ENCODE measurements at places on chromosomes 7 and 10.

GRCh38 chr10:71187197-71187596, 25.2 kb upstream of the UNC5B start:
- no peak for DNase-seq

- DNase-seq: no peak
Measured at GRCh38 chr7:33781796-33782195, 123.5 kb upstream of the BMPER start.

GRCh38 chr10:93954726-93955363, 38.9 kb upstream of the PLCE1 start:
- DNase-seq: no peak

DNA sequence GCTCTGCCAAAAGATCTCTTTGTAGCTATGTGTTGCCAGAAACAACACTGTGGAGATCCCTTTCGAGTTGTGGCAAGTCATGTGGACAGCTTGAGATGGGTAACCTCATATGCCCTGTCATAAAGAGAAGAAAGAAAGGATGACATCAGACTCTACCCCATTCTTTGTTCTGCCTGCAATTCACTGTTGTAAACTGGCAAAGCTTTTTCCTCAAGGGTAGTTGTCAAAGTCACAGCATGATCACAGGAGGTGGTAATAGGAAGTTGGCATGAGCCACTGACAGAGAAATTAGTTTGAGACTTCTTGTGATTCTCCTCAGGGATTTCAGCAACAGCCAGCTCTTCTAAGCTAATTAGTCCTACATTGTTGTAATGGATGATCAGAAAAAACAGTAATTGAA, 19.4 kb upstream of the MINDY3 start:
- no peak for DNase-seq

DNA sequence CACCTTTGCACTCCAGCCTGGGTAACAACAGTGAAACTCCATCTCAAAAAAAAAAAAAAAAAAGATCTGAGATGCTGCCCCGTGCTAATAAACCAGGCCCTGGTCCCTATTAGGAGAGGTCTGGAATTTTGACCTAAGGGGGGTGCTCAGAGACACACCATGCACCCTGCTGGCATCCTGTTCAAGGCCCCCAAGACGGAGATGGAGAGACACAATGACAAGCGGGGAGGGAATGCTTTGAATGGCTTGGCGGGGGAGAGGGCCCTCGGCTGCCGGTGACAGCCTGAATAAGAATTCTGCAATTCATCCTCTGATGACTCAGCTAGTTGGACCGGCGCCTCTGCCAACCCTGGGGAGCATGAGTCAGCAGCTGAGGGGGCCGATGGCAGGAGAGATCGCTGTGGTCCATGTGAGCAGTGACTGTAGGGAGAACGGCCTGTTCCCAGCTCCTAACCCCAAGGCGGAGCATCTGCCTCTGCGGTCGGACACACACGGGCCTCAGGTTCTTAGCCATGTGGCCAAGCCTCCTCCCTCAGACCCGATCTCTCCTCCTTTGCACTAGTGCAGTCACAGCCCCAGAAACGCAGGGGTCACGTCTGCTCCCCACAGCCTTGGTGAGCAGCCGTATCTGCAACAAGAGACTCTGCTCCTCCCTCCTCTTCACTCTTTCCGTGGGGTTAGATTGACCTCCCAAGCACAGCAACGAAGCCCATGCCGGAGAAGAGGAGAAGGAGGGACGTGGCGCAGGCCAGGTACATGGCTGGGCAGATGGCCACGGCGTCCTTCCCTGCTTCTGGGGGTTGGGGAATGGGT, 14.9 kb downstream of the TRIM56 start:
- peak; percentile 75 for DNase-seq

DNA sequence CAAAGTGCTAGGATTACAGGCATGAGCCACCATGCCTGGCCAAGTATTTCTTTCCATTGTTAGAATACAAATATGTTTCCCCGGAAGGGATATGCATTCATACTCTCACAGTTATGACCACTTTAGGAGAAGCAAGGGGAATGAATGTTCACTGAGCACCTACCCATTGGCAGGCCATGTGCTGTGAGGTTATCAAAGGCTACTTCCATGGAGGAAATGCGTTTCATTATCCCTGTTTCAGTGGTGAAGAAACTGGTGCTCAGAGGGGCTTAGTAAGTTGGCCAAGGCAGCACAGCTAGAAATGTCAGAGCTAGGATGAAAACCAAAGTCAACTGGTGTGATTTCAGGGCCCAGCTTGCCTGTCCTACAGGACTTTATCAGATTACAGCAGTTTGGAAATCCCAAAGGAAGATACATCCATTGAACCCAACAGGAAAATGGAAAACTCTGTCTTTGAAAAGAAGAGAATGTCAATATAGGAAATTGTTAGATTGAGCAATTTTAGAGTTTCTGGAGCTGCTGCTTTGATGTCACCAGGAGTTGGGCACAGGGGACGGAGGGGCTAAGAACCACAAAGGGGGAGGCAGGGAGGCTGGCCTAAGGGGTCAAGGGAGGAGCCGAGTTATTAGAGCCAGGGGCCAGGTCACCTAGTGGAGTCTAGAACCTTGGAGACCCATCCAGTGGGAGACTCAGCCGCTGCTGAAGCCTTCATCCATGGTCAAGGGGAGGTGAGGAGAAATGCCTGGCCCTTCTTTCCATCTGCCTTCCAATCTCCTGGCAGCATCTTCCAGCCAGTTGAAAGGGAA, 319.8 kb downstream of the FRMD4A start:
- no peak for DNase-seq

- DNase-seq: no peak
Measured at GRCh38 chr10:88103576-88103975, 240.2 kb downstream of the PTEN start.

DNA sequence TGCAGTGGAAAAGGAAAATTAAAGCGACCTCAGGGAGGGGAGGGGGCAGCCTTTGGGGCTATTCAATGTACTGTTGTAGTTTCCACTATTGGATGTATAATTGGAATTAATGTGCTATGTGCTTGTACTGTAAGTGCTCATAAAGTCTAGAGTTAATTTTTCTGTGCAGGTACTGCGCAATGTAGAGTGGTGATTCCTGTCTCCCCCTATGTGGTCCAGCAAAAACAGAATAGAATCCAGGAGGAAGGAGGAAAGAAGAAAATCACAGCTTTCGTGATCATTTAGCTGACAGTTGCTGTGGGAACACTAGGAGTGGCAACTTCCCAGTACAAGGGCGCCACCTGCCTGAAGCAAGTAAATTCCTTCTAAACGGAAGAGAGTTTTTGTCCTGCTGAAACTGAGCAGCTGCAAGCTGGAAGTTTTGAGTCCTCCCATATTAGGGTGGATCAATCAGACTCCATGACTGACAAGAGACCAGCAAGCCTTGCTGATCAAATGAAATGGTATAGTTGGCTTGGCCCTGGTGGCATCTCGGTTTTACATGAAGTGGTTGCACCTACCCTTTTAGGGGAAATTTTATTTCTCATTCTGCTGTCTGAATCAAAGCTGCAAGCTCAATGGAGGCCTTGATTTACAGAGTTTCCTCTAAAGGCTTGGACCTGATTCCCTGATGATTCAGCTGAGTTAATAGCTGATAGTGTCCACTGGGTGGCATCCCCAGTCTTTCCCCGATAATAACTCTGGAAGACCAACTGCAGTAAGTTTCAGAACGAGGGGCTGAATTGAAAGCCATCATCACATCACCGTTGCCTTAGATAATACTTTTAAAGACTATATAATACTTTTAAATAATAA, 299.8 kb downstream of the HGF start:
- no peak for DNase-seq

- no peak for DNase-seq
Measured at GRCh38 chr10:119784340-119785067, 58.7 kb downstream of the INPP5F start.

DNA sequence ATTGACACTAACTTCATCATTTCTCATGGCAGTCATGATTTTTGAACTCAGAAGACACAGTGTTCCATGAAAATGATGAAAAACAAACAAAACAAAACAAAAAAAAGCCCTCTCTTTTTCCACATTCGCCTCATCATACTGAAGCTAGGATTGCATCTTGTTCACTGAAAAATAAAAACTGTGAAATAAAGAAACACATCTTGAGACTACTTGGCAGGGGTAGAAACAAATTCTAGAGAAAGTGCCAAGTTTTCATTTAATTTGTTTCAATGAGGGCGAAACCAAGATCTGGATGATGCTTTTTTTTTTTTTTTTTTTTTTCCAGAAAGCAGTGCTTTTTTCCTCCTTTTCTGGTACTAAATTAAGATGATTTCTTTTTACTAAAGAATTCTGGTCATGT, 350.4 kb upstream of the ETV1 start:
- DNase-seq: no peak

GRCh38 chr7:71735961-71736556, 604.1 kb downstream of the GALNT17 start:
- DNase-seq: peak; percentile 80

DNA sequence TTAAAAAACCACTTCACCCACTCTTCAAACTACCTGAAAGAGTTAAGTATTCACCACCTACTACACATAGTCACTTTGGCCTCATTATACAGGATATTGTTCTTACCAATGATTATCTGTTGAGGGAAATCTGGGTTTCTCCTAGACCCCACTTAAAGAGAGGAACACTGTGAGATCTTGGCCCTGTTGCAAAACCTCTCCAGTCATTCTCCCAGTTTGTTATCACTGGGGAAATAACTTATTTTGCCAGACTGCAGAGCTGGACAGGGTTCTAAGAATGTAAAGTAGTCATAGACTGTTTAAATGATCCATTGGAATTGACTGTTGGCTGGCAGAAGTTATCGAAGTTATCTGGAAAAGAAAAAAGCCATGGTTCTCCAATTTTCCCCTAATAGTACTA, 143.8 kb downstream of the HGF start:
- DNase-seq: no peak
